ENCODE measurements at places on chromosomes 6 and 20. TPM values are rescaled to one million over a fixed set of nuclear protein-coding genes. Genes with fewer than 3 reads are reported as not detected.

DNA sequence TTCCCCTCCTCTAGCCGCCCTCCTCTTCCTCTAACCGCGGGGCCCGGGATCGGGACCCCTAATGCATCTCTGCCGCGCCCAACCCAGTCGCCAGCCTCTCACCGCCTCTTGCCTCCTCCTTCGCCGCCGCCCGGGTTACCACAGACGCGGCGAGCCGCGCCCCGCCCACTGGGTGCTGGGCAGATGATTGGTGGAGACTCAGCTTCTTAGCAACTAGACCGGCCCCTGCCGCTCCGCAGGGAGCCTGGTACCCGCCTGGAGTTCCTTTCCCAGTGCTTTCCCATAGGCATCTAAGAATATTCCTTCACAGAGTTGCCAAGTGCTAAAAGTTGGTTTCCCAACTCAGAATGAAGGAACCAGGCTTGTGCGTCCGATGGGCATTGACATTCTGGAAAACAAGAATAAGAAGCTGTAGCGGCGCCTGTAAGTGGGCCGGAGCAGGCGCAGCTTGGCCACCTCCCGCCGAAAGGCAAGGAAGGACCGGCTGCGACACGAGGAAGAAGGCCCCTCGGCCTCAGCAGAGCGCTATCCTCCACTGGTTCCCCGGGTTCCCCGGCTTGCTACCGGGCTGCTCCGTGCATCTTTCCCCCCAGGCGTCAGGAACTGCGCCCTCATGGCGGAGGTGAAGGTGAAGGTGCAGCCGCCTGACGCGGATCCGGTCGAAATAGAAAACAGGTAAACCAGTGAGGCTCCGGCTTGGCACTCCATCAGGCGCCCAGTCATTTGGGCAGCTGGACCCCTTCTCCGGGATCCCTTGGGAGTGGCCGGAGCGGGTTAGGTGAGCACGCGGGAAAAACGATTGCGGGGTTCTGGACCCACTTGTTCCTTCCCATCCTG, at the start of the genes DZANK1 and POLR3F:
TSS of gene DZANK1 (minus strand) at position 137 of the 837 bp plus-strand sequence. CDS start 1,672 bp downstream, outside the sequence.
TSS of gene POLR3F (plus strand) at position 497 of the 837 bp plus-strand sequence. CDS start at position 614, 117 bp downstream.
- DNase-seq: peak; percentile 87

The FOXQ1 gene
- not detected for polyA plus RNA-seq

The PLCB1 gene
- polyA plus RNA-seq: 8.5 TPM

DNA sequence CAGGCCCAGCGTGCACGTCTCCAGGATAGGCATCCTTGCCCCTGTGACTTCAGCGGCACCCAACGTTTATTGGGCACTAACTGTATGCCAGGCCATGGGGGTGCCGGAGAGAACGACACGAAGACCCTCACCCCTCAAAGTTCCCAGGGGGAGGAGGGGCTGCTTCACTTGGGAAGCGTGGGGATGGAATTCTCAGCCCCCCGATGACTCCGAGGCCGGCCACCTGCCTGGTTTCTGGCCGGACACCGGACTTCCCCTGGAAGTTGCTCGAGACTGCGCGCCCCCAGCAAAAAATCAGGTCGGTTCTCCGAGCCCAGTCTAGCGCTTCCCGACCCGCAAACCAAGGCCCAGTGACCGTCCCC, 275 bp upstream of the MAVS start:
- DNase-seq: no peak

The LY86 gene
- 1.4 TPM for polyA plus RNA-seq

- DNase-seq: no peak
Measured at GRCh38 chr6:108068618-108069017, 5.9 kb downstream of the OSTM1 start.

The EPHA7 gene
- 8.1 TPM for polyA plus RNA-seq

The CAGE1 gene
- polyA plus RNA-seq: 0.10 TPM

DNA sequence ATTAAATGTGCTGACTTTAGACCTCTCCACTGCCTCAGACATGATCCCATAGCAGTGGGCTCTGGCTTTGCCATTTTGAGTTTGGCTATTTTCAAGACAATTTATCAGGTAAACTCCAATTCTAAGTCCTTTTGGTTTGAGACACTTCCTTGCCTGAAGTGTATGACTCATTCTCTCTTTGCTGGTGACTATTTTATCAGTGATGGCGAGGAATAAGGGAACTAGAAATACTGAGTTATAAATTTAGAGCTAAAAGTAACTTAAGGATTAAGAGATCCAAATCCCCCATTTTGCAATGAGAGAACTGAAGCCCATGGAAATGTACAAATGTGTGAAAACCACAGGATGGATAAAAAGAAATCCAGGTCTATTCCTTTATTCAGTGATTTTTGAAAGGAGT, 30.9 kb upstream of the CD83 start:
- DNase-seq: no peak

Data from forelimb muscle (tissue), 1 donor.